Gastrocnemius medialis (tissue), 4 donors: ENCODE measurements at places on chromosomes 3 and 15. TPM values are rescaled to one million over a fixed set of nuclear protein-coding genes. Genes with fewer than 3 reads are reported as not detected.

- no peaks in the 10 kb centered on the region for H3K36me3 ChIP-seq
- H3K4me1 ChIP-seq = no peaks in the 10 kb centered on the region
- H3K4me3 ChIP-seq = no peak overlapping the region
- peak; percentile 72 for DNase-seq
Observed at GRCh38 chr3:126679318-126679751, 24.4 kb upstream of the TXNRD3 start.

GRCh38 chr15:40941528-40942336 is 11.5 kb upstream of the CHAC1 start:
- no peaks in the 10 kb centered on the region for H3K36me3 ChIP-seq
- H3K27ac ChIP-seq = peak overlapping the region; percentile 76
- peak; percentile 56 for DNase-seq
- H3K4me3 ChIP-seq = peak overlapping the region; percentile 57

GRCh38 chr3:48387634-48388033 is 15.6 kb downstream of the FBXW12 start:
- peaks cover 5% of the 10 kb centered on the region for H3K27me3 ChIP-seq
- no peak overlapping the region for H3K27ac ChIP-seq
- no peak for DNase-seq
- H3K4me1 ChIP-seq = no peaks in the 10 kb centered on the region
- no peak overlapping the region for H3K4me3 ChIP-seq
- no peaks in the 10 kb centered on the region for H3K36me3 ChIP-seq

DNA sequence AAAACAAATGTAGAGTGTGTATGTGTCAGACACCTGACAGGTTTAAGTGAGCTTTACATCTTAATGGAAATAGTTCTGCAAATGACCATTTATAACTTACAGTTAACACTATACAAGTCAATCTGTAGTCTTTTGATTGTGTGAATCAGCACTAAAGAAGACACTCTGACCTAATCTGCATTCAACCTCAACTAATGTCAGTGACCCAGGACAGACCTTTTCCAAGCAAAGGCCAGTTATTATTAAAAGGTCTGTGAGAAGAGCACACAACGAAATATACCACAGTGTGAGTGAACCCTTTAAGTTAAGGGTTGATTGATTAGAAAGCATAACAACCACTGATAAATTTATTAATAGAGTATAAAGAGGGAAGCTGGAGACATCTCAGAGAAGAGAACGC is 761.9 kb upstream of the LMCD1 start:
- H3K27ac ChIP-seq = no peak overlapping the region
- H3K4me3 ChIP-seq = no peak overlapping the region
- H3K27me3 ChIP-seq = no peaks in the 10 kb centered on the region

GRCh38 chr3:47404431-47404876 is 23.6 kb downstream of the PTPN23 start:
- DNase-seq = no peak
- no peak overlapping the region for H3K4me3 ChIP-seq

DNA sequence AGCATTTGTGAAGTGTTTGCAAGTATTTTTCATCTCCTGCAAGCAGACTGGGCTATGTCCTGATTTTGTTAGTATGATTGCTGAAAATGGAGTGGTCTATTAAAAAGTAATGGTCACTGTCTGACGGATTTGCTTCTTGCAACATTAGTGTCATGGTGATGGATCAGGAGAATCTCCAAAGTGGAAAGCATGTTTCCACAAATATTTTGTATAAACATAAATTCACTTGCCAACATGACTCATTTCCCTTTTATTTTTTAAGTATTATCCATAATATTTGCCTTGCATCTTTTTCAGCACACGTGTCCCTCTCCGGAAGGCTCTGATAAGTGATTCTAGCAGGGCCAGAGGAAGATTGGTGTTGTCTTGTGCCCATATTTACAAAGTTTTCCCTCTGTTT is 27.4 kb upstream of the CACNA2D3 start:
- DNase-seq = no peak
- no peaks in the 10 kb centered on the region for H3K36me3 ChIP-seq
- H3K27ac ChIP-seq = no peak overlapping the region

DNA sequence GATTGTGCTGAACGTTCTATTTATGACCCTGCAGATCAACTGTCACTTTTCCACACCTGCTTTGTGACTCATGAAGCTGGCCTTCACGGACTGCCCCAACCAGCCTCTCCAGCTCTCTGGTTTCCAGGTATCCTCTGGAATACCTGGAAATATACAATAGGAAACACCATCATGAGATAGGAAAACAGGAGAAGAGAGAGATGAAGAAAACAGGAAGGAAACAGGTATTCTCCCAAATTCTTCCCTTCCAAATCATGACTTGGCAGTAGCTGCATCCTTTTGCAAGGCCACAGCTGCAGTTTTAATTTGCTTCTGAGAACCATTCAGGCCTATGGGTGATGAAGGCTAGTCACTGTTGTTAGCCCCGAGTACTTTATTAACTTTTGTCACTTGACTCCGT is 909.1 kb downstream of the EPHA3 start:
- no peak for DNase-seq
- H3K36me3 ChIP-seq = no peaks in the 10 kb centered on the region
- no peak overlapping the region for H3K27ac ChIP-seq
- no peaks in the 10 kb centered on the region for H3K27me3 ChIP-seq
- H3K4me1 ChIP-seq = no peaks in the 10 kb centered on the region

DNA sequence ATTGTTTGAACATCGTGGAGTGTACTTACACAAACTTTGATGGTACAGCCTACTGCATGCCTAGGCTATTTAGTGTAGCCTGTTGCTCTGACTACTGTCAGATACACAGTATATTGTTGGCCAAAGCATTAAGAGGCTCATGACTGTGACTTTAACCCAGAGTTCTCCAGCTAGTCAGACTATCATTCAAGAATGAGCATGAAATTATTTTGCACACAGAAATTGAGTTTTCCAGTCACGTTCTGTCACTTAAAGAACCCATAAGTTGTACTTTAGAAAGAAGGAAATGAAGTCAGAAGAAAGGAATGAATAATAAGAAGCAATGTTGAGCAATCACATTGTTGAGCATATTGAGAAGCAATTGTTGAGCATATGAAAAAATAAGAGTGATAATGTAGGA is 37.6 kb upstream of the SLC22A13 start:
- no peaks in the 10 kb centered on the region for H3K4me1 ChIP-seq
- no peak overlapping the region for H3K27ac ChIP-seq
- H3K36me3 ChIP-seq = peaks cover 51% of the 10 kb centered on the region
- no peak for DNase-seq
- H3K27me3 ChIP-seq = no peaks in the 10 kb centered on the region

- H3K27me3 ChIP-seq = no peaks in the 10 kb centered on the region
- H3K36me3 ChIP-seq = no peaks in the 10 kb centered on the region
- no peak for DNase-seq
- H3K4me1 ChIP-seq = no peaks in the 10 kb centered on the region
- no peak overlapping the region for H3K4me3 ChIP-seq
Observed at GRCh38 chr3:105512061-105512460, 145.4 kb downstream of the ALCAM start.

GRCh38 chr3:134094491-134094890 is 64.8 kb upstream of the SLCO2A1 start:
- no peaks in the 10 kb centered on the region for H3K27me3 ChIP-seq
- H3K27ac ChIP-seq = no peak overlapping the region
- H3K4me3 ChIP-seq = no peak overlapping the region
- DNase-seq = no peak

- no peak for DNase-seq
- H3K36me3 ChIP-seq = no peaks in the 10 kb centered on the region
- no peak overlapping the region for H3K4me3 ChIP-seq
- no peaks in the 10 kb centered on the region for H3K4me1 ChIP-seq
- no peak overlapping the region for H3K27ac ChIP-seq
Observed at GRCh38 chr15:37995461-37996347, 61.3 kb downstream of the TMCO5A start.

- DNase-seq = no peak
- no peaks in the 10 kb centered on the region for H3K36me3 ChIP-seq
- no peak overlapping the region for H3K27ac ChIP-seq
- no peaks in the 10 kb centered on the region for H3K27me3 ChIP-seq
- H3K4me3 ChIP-seq = no peak overlapping the region
- peaks cover 10% of the 10 kb centered on the region for H3K4me1 ChIP-seq
Observed at GRCh38 chr3:14154895-14155440, 23.4 kb downstream of the XPC start.

DNA sequence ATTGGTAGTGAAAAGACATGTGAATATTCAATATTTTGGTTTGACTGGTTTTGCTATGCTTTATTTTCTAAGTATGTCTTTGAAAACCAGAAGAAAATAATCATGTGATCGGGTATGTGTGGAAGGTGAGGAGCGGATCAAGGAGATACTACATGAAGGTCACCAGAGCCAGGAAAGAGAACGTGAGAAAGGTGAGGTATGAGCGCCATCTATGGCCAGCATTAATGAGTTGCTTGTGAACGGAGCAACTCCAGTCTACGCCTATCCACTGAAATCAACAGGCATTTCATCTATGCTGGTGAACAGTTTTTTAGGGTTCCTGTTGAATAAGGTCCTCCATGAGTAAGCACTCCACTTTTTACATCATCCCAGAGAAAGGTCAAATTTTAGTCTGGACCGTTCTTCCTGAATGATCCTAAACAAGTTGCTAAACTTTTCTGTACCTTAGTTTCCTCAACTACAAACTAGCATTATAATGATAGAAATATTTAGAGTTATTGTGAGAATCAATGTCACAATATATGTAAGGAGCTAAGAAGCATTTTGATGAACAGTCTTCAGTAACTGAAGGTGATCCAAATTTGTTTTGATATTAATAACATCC is 1435.2 kb upstream of the CADM2 start:
- no peak overlapping the region for H3K4me3 ChIP-seq
- no peaks in the 10 kb centered on the region for H3K4me1 ChIP-seq
- no peaks in the 10 kb centered on the region for H3K27me3 ChIP-seq
- H3K27ac ChIP-seq = no peak overlapping the region

GRCh38 chr3:69012100-69012799 is 1.2 kb downstream of the EOGT start:
- peaks cover 24% of the 10 kb centered on the region for H3K36me3 ChIP-seq
- H3K27ac ChIP-seq = peak overlapping the region; percentile 90
- DNase-seq = no peak
- H3K4me1 ChIP-seq = peaks cover 40% of the 10 kb centered on the region

- peaks cover 34% of the 10 kb centered on the region for H3K4me1 ChIP-seq
- no peak overlapping the region for H3K4me3 ChIP-seq
- no peak for DNase-seq
- H3K27me3 ChIP-seq = no peaks in the 10 kb centered on the region
- peak overlapping the region; percentile 9 for H3K27ac ChIP-seq
Observed at GRCh38 chr3:11565072-11565471, 78.6 kb downstream of the VGLL4 start.

DNA sequence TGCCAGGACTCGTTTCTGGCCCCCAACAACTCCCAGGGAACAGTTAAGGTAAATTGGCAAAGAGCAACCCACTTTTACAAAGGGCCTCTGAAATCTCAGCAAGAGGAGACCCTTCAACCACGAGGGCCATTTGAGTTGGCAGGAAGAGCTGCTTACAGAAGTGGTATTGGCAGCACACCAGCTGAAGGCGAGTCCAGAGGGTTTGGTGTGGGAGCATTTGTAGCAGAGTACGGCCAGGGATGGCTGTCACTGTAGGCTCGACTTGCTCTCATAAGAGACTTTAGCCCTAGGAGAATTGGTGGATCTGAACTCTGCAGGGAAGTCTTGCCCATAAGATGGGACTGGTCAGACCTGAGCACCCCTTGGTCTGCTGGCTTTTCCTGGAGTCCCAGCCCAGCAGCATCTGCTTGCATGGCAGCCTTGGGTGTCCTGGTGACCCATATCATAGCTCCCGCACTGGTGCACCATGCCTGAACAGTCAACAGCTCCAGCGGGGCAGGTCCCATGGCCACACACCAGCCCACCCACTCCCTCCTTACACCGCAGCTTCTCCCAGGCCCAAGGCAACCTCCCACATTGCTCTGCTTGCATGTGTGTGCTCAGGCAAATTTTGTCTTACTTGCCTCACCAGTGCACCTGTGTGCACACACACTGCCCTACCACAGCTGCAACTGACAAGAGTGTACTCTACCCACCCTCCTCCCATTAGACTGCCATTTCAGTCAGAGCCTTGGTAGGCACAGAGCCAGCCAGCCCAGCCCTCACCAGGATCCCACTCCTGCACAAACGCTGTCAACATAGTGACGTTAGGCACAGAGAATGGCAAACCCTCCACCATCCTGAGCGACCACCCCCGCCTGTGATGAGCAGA is 861.6 kb upstream of the DPPA4 start:
- H3K27ac ChIP-seq = no peak overlapping the region
- no peak for DNase-seq
- no peaks in the 10 kb centered on the region for H3K4me1 ChIP-seq
- H3K27me3 ChIP-seq = no peaks in the 10 kb centered on the region
- no peak overlapping the region for H3K4me3 ChIP-seq

- H3K4me3 ChIP-seq = no peak overlapping the region
- no peak for DNase-seq
- H3K36me3 ChIP-seq = peaks cover 16% of the 10 kb centered on the region
- H3K27ac ChIP-seq = no peak overlapping the region
- no peaks in the 10 kb centered on the region for H3K27me3 ChIP-seq
Observed at GRCh38 chr15:76941636-76942035, 10.1 kb downstream of the RCN2 start.

DNA sequence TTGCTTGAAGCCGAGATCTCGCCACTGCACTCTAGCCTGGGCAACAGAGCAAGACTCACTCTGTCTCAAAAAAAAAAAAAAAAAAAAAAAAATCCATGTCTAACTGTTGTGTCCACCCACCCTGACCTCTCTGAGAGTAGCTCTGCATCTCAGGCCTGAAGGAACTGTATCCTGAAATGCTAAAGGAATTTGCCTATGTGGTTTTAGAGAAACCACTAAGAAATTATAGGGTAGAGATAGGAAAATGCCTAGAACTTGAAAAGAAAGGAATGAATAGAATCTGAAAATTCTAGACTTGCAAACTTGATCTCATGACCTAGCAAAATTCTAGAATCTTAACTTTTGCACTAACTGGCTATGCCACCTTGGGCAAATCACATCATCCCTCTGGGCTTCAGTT is 217.5 kb upstream of the ROPN1 start:
- H3K27ac ChIP-seq = no peak overlapping the region
- DNase-seq = no peak
- no peaks in the 10 kb centered on the region for H3K36me3 ChIP-seq

Gene MB21D2
- total RNA-seq = 3.2 TPM

Gene NR2F2
- total RNA-seq = 14.6 TPM

Gene FOXB1
- total RNA-seq = not detected

Gene SAMMSON
- total RNA-seq = not detected

Gene GPR62
- total RNA-seq = 0.18 TPM

Gene GOLGA8J
- not detected for total RNA-seq

Gene FGF7
- total RNA-seq = 1.3 TPM

Gene PLCB2
- 1.4 TPM for total RNA-seq

Gene TRIM42
- total RNA-seq = not detected

Gene CIB2
- total RNA-seq = 7.0 TPM

Gene ACKR4
- not detected for total RNA-seq

Gene MYZAP
- total RNA-seq = 9.4 TPM
